ENCODE measurements at places on chromosomes 6 and 20.

DNA sequence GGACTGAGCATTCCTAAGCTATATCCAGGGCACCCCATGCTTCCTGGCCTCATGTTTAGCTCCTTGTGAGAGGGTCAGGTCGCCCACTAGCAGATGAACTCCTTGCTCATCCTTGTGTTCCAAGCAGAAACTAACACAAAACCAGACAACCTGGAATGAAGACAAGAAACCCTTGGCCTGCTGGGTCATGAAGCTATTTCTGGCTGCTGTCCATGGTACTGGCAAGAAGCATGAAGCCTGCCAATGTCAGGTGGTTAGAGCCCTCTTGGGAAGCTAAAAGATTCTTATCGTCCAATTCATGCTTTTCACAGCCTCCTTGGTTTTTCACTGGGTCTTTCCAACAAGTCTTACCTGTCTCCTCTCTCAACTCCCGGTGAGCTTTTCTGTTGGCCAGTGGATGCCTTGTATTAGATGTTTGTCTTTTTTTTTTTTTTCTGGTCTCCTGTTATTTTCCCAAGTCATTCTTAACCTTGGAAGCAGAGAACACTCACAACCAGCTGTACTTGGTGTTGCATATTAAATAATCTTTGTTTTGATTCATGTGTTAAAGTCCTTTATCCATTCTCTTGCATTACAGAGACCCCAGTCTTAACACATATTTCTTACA is 180.3 kb downstream of the ANKRD60 start:
- peak; percentile 53 for DNase-seq

- no peak for DNase-seq
Measured at GRCh38 chr20:49786668-49787370, 25.8 kb upstream of the SLC9A8 start.

GRCh38 chr20:33604991-33605370 is 57.1 kb upstream of the C20orf144 start:
- no peak for DNase-seq

- no peak for DNase-seq
Measured at GRCh38 chr20:19493794-19494495, 264.1 kb upstream of the RIN2 start.

DNA sequence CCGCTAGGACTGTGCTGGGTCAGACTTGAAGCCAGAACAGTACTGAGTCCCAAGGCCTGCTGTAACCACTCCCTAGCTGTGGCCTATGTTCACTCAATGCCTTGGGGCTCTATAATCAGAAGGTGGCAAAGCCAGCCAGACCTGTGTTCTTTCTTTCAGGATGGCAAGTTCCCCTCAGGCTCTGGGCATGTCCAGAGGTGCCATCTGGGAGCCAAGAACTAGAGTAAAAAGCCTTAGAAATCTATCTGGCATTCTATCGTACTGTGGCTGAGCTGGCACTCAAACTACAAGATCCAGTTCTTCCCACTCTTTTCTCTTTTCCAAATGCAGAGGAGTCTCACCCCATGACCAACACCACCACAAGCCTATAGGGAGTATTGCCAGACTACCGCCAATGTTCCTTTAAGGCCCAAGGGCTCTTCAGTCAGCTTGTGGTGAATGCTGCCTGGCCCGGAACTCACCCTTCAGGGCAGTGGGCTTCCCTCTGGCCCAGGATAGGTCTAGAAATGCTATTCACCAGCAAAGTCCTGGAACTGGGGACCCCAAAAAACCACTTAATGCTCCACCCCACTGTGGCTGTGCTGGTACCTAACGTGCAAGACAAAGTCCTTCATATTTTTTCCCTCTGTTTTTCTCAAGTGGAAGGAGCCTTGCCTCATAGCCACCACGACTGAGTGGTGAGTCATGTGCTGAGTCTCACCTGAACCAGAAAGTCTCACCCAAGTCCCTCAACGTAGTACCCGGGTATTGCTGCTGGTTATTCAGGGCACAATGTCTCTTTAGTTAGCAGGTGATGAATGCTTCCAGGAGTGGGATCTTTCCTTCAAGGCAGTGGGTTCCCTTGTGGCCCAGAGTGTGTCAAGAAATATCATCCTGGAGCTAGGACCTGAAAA is 8.6 kb upstream of the SIRPB2 start:
- no peak for DNase-seq

DNA sequence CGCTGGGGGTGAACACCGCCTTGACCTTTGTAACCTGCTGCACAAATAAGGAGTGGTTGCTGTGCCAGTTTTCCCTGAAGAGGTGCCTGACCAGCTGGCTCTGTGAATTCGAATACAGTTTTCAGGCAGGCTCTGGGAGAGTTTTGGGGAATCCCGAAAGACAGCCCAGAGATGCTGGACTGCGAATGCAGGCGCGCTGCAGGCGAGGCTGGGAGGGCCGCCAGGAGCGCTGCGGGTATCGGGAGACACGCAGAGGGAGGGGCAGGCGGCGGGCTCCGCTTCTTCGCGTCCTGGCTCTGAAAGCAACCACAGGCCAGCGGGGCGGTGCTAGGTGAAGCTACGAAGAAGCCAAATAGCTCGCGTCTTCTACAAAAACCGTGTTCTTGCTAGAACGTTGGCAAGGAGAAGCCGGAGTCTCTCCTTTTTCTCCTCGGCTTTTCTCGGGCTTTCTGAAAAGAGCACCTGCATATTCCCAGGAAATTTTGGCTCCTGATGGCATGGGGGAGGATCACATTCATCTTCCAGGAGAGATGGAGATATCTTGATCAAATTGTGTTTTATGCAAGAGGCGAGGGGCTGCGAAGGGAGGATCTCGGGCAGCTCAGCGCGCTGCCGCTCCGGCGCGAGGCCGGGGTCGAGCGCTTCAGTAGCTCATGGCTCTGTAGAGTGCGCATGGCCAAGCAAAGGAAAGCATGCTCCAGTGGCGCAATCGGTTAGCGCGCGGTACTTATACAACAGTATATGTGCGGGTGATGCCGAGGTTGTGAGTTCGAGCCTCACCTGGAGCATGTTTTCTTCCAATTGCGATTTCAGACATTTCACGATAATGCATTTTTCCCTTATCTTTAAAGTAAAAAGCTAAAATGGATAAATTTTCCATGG is 158.1 kb upstream of the ZNF184 start:
- peak; percentile 84 for DNase-seq

GRCh38 chr6:105235155-105235554 is 55.3 kb upstream of the POPDC3 start:
- DNase-seq, result no peak

- DNase-seq, result no peak
Measured at GRCh38 chr6:142332393-142333098, 30.7 kb downstream of the ADGRG6 start.

GRCh38 chr6:110526726-110527125 is 50.3 kb upstream of the SLC22A16 start:
- no peak for DNase-seq

DNA sequence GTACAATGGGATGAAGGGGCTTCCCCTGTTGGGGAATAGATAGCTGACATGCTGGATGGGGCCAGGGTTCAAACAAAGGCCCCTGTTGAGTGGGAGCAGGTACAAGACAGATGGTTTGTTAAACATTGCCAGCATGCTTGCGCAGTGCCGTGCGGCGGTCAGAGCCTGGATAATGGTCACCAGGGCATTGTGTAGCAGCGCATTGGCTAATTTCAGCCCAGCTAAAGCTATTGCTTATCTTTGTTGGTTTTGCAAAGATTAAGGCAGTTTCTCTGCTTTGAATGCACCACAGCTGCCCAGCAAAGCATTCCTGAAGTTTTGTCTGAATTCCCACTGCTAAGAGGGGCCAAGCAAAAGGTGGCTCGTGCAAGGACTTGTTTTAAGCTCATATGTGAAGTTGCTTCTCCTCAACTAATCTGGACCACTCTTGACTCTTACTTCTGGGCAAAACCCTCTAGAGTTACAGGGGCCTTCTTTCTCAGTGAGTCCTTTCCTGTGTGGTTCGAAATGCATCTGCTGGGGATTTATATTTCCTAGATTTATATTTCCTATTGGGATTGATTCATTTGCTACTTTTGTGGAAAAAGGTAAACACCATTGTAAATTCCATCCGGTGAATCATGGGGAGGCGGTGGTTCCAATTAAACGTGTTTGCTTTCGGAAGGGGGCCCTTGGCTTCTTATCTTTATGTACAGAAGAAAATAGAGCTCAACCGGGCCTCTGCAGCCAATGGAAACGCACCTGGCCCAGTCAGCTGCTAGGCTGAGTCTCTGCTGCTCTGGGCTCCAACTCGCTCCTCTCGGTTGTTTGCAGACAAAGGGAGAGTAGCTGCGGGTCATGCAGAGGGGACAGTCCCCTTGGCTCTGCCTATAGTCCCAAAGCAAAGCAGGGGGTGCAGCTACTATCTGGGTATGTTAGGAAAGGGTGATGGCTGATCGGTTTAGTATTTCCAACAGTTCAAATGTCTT is 72.1 kb downstream of the FOXA2 start:
- no peak for DNase-seq

DNA sequence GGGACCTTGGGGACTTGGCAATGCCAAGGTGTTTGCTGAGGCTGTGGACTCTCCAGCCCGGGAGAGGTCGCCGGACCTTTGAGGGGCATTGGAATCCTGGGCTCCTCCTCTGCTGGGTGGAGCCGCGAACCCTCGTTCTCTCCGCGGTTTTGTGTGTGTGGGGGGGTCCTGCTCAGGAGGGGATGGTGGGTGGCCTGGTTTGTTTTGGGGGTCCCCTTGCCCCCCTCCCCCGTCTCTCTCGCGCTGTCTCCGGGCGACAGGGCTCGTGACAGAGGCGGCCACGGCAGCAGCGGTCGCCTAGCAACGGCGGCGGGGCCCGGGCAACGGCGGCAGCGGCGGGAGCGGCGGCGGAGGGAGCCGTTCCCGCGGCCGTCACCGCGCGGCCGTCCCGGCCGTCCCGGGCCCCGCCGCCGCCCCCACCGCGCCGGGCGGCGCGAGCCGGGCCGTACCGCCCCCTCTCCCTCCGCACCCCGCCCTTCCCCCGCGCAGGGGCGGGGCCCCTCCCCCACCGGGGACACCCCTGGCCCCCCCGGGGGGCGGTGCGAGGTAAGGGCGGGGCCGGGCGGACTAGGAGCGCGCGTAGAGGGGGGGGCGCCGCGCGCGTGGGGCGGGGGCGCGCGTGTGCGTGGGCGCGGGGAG is 7.8 kb downstream of the SYNGAP1 start:
- DNase-seq, result no peak

GRCh38 chr6:139883776-139884175 is 509.3 kb upstream of the CITED2 start:
- DNase-seq, result no peak

DNA sequence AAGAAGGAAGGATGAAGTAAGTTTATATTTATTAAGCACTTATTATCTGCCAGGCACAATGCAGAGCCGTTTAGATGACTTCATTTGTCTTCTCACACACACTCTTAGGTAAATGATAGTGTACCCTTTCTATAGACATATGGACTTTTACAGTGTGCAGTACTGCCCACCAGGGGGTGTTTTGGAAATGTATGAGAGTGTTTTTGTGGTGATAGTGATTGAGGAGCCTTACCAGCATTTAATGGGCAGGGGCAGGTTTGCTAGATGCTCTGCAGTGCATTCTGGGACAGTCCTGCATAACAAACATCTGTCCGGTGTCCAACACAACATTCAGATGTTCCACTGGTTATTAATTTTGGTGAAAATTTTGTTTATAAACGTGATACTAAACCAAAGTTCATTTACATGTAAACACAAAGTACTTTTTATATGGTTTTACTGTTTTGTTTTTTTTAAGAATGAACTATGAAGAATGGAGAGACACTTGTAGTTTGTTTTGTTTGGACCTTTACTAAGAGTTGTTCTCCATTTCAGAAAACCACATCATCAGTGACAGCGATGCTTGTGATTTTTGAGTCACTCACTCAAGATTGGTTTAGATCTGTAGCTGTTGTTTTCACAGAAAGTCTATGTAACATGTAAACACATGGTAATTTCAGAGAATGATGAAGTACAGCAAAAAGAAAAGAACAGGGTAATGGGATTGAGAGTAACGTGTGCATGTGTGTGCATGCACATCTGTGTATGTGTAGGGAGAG is 19.9 kb downstream of the KCNS1 start:
- no peak for DNase-seq

GRCh38 chr20:56974499-56975250 is 291.8 kb downstream of the BMP7 start:
- DNase-seq, result no peak

DNA sequence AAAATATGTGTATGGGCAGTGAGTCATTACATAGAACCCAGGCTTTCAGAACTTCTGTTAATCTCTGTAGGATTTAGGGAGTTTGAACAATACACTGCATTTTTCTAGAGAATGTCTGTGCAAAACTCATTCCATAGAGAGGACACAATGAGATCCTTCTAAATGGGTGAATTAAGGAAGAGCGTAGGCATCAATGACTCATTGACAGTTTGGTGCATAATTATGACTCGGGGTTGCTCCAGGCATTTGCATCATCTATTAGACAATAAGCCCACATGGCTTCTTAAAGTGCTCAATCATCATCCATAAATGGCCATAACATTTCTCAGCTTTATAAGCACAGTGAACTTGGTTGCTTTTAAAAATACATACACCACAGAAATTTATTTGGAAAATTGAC is 625.5 kb downstream of the CDH26 start:
- DNase-seq, result no peak

DNA sequence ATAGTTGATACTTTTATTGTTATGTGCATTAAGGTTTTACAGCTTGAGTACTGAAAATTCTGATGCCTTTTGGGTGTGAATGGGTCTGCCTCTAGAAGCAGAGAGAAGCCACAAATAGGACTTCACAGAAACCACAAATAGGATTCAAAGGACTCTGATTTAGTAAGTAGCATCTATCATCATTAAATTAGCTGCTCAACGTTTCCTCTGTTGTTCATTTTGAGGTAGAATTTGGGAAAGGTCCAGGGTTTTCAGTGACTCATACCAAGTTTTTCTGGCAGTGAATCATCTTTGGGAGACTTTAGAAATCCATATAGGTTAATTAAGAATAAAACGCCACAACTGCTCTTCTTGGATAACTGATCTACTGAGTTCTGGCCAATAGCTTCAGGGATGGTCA is 105.1 kb downstream of the PHF3 start:
- no peak for DNase-seq

GRCh38 chr20:51542571-51543421 is at the start of gene NFATC2:
TSS of gene NFATC2 (minus strand) at chr20:51542719. CDS start at chr20:51542499, 220 bp downstream.
- no peak for DNase-seq

- no peak for DNase-seq
Measured at GRCh38 chr6:45697605-45698004, 318.1 kb downstream of the CLIC5 start.

DNA sequence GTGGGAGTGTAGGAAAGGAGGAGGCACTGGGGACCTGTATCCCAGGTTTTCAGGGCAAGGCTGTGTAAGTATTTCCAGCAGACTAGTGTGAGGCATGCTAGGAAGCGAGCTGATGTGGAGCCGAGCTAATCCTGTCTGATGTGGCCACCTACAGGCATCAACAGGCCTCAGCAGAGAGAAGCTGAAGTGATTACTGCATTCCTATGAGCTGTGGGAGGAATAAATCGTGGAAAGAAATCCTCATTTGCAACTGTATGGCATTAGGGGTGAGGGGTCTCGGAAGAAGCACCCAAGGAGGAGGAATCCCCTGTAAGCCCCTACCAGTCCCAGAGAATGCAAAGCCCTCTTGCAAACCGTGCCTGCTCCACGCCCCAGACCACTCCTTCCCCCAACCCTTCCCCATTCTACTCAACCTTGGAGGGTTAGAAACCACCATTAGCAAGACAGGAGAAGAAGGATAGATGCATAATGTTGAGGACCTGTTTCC is 41.6 kb downstream of the C6orf15 start:
- peak; percentile 59 for DNase-seq
